ENCODE measurements at places on chromosomes 5 and 9.

GRCh38 chr5:59037941-59038797 lies 455.3 kb downstream of the RAB3C start:
- no peak for DNase-seq

GRCh38 chr9:76438841-76439588 lies 20.0 kb upstream of the GCNT1 start:
- no peak for DNase-seq

GRCh38 chr5:179250561-179251225 lies 94.6 kb downstream of the ADAMTS2 start:
- no peak for DNase-seq

- no peak for DNase-seq
Measured at GRCh38 chr5:136279314-136279713, 86.0 kb downstream of the TRPC7 start.

DNA sequence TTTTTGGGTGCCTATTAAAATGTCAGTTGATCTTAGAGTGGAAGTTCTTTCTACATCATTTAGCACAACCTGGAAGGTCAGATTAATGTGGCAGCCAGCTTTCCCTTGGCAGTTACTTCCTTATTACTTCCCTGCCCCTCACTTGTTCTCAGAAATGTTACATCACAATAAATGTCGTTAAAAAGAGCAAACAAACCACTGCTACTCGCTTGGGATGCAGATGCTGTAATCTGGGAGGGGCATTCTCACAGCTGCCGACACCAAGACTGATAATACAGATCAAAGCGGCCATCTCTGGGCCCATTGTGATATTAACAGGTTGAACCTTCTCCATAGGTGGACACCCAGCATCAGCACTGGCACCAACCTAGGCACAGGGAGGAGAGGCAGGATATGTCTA lies 29.3 kb downstream of the PLAC8L1 start:
- no peak for DNase-seq

- no peak for DNase-seq
Measured at GRCh38 chr5:57259704-57260103, 85.8 kb downstream of the GPBP1 start.

- no peak for DNase-seq
Measured at GRCh38 chr5:139389701-139390638, at the start of gene MZB1. MZB1 (minus strand) TSS chr5:139389913; CDS start chr5:139389856, 57 bp downstream.

GRCh38 chr9:134314950-134315715 lies 11.1 kb upstream of the RXRA start:
- no peak for DNase-seq

- peak; percentile 50 for DNase-seq
Measured at GRCh38 chr5:66513130-66513529, 83.1 kb upstream of the MAST4 start.

DNA sequence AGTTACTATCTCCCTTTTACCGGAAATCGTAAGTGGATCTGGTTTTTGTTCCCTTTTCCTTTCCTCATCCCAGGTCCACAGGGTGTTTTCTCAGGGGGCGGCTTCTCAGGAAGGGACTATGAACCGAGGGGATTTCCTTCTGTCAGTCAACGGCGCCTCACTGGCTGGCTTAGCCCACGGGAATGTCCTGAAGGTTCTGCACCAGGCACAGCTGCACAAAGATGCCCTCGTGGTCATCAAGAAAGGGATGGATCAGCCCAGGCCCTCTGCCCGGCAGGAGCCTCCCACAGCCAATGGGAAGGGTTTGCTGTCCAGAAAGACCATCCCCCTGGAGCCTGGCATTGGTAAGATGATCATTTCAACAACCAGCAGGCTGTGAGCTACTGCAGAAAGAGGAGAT lies 75.8 kb downstream of the GOLPH3 start:
- no peak for DNase-seq

GRCh38 chr5:79050498-79050897 lies 19.0 kb downstream of the DMGDH start:
- DNase-seq, result no peak

DNA sequence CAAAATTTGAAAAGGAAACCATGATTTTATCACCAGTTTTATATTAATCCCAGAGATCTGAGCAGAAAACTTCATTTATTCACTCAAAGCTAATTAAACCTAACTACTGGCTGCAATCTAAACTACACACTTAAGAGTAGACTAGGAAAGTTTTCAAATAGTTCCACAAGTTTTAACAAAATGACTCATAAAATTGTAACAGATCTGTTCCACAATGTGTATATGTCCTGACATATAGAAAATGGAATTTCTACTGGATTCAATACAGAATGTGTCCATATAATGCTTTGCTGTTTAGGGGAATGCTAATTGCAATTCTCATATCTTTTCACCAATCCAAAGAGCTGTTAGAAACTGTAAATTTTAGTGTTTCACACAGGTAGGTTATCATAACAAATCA lies 40.3 kb upstream of the ADAMTSL1 start:
- DNase-seq, result no peak

- no peak for DNase-seq
Measured at GRCh38 chr9:89943309-89943708, 338.5 kb downstream of the GADD45G start.

DNA sequence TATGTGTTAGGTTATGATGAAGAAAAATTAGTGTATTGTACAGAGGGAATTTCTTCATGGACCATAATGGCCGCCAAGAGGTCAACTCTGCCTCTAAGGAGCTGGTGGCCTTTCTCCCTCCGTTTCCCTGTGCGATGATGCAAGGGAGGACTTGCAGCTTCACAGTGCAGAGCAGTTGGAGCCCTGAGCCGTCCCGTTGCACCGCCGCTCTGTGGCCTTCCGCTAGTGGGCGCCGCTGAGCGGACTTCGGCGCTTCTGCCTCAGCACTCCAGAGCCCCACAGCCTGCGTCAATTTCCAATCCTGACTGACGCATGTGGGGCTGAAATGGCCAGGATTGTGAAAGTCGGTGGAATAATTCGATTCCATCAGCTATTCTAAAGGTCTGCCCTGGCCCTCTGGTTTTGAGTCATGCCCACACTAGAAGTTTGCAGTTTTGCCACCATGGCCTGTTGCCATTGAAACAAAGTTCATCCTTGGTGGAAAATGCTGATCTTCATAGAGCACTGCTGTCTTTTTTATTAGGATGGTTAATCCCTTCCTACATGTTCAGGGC lies 22.7 kb upstream of the LECT2 start:
- no peak for DNase-seq

DNA sequence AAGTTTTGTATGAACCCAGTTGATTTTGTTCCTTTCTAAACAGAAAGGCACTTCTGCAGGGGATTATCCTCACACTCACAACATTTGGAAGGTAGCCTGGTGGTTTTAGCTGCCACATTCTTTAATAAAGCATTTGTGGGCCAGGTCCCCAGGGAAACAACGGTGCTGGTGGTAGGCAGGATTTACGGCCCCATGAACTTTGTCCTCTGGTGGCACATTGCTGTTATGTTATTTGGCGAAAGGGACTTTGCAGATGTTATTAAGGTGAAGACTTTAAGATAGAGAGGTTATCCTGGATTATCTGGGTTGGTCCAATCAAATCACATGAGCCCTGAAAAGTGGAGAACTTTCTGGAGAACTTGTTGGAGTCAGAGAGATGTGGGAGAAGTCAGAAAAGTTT lies 86.3 kb upstream of the C9orf72 start:
- DNase-seq, result no peak

GRCh38 chr9:124280176-124280691 lies 22.5 kb downstream of the NEK6 start:
- DNase-seq, result no peak

- no peak for DNase-seq
Measured at GRCh38 chr5:142281966-142282365, 42.9 kb downstream of the SPRY4 start.

DNA sequence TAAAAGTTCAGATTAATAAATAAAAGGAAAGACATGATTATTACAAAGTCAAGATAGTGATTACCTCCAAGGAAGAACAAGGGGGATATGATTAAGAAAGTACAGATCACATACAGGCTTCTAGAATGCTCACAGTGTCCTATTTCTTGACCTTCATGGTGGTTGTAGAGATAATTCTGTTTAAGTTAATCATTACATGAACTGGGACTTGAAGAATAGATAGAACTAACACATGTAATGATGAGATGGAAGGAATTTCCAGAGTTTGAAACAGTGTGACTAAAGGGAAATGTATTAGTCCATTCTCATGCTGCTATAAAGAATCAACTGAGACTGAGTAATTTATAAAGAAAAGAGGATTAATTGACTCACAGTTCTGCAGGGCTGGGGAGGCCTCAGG lies 72.7 kb downstream of the LURAP1L start:
- no peak for DNase-seq

DNA sequence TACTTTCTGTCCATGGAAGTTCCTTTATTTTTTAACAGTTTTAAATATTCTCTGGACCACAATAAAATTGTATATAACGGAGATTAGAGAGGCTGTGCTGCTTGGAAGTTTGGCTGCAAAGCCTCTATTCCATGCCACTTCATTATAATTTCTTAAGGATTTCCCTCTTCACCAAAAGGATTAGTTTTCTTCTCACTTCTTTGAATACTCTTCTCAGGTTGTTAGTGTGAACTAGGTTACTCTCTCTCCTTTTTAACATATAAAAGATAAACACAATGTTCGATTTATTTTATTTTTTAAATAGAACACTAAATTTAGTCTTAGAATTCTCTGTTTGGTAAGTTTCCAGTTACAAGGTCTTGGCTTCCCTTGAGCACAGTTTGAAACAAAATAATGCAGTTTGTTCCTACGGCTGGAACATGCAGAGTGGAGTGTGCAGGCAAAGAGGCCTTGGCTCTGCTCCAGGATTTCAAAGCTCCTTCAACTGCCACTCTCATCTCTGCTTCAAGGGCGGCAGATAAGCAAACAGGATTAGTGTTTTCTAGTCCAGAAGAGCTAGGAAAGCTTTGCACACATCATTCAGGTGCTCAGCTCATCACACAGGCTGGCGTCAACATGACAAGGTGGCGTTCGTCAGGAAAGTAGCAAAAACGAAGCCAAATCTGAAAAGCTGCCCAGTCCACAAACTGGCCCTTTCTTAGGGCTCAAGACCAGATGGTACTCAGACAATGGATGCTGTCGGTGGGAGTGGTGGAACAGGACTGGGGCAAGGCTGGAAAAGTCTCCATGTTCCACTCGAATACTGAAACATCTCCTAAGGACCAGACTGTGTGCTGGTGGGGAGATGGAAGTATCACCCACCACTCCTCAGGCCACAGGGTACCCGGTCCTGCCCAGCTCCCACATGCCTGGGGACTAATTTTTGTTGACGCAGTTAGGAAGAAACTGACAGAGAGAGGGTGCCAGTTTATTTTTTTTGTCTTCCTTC lies 286.6 kb downstream of the CRB2 start:
- DNase-seq, result peak; percentile 85

- no peak for DNase-seq
Measured at GRCh38 chr9:92747459-92748232, 17.0 kb downstream of the BICD2 start.

GRCh38 chr9:121447321-121447834 lies 52.3 kb downstream of the GGTA1 start:
- no peak for DNase-seq

DNA sequence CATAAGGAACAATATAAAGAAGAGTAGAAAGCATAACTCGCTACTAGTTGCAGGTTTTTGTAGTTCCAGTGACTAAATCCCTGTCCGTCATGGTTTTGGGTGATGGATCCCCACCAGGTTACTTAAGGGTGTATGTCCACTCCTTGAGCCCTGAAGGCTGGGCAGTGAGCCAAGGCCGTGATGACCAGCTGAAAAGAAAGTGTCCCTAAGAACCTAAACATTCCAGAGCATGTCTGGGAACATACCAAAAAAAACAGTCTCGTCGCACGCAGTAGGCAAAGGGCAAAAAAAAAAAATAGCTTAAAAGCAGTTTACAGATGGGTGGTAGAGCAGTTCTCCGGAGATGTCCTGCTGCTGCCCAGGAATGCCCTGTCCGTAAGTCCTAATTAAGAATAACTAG lies 21.4 kb upstream of the SNAPC3 start:
- no peak for DNase-seq

DNA sequence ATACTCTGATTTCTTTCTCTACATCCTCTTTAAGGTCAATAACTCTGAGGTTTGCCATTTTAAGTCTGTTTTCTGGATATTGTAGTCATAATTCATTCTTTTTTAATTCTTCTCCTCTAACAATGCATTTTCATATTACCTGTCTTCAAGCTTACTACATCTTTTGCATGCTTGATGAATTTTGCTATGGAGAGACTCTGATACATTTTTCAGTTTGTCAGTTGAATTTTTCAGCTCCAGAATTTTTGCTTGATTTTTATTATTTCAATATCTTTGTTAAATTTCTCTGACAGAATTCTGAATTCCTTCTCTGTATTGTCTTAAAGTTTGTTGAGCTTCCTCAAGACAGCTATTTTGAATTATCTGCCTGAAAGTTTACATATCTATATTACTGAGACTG lies 159.8 kb upstream of the ST8SIA4 start:
- no peak for DNase-seq

DNA sequence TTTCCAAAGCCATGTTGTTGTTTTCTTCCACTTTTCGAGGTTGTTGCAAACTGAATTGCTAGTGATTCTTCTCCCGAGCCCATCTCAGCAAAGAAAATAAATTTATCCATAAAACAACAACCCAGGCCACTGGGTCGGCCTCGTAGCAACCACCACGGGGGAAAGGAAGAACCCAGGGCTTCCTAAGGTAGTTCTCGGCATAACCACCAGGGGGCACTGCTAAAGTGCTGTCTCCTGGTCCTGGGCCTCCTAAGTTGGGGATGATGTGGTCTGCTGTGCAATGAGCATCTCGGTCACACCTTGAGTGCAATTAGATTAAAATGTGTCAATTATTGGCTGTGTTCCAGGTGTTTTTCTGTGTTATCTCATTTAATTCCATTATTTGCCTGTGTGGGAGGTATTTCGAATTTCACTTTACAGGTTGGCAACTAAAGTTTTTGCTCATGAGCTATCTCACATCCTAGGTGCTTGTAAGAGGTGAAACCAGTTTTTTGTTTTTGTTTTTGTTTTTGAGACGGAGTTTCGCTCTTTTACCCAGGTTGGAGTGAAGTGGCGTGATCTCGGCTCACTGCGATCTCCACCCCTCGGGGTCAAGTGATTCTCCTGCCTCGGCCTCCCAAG lies 102.8 kb upstream of the DAP start:
- DNase-seq, result peak; percentile 74

DNA sequence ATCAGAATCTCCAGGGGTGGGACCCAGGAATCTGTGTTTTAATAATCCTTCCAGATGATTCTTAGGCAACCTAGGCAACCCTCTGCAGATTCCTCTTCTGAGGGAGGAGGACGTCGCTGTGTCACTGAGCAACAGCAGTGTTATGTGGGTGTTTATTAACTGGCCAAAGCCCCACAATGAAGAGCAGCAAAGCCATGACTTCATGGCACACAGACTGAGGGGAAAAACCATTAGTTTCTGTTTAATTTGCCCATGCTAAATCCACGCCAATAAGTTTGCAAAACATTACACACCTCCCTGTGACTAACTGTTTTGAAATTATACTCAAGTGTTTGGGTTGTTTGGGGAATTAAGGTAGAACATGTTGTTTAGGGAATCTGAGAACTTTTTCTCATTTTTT lies 83.7 kb upstream of the TMED7 start:
- no peak for DNase-seq

GRCh38 chr5:109612278-109612905 lies 77.3 kb upstream of the MAN2A1 start:
- no peak for DNase-seq
